ENCODE measurements at places on chromosomes 13 and 19.

- DNase-seq = no peak
Measured at GRCh38 chr13:22461854-22462490, 718.8 kb upstream of the SGCG start.

- no peak for DNase-seq
Measured at GRCh38 chr19:27718234-27718633, 1494.7 kb downstream of the UQCRFS1 start.

- DNase-seq = no peak
Measured at GRCh38 chr13:97417698-97418097, 16.3 kb upstream of the RAP2A start.

DNA sequence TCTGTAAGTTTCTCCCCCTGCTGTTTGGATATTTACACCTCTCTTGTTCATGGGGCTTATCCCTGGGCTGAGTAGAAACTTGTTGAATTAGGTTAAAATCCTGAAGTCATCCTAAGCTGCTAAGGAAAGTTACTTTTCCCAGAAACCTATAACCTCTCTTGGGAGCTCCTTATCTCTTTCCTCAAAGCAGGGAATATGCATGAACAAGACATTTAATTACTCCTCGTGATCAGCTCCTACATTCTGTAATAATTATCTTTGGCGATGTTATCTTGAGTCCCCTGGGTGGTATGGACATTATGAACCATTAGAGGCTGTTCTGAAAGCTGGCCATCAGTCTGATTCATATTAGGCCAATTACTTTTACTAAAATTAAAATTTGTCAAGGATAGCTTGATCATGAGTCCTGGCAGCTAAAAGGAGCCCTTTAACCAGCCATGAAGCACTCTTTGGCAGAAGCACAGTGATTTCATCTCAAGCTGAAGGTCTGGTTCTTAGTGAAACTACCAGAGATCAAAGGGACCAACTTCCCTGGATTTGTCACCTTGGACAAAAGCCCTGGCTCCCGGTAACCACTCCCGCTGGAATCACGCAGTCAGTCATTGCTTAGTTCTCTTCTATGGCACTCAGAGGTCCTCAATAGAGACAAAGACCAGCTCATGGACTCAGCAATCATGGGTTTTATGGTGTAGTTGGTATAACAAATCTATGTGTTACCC is 811.8 kb downstream of the UQCRFS1 start:
- no peak for DNase-seq

- no peak for DNase-seq
Measured at GRCh38 chr19:48588670-48589401, 17.7 kb upstream of the SPACA4 start.

- no peak for DNase-seq
Measured at GRCh38 chr13:75469047-75469446, 12.9 kb downstream of the TBC1D4 start.

Measured in AG04449 (cell line).